Thymus (tissue), 14 donors: ENCODE measurements at places on chromosomes 1 and 21.

DNA sequence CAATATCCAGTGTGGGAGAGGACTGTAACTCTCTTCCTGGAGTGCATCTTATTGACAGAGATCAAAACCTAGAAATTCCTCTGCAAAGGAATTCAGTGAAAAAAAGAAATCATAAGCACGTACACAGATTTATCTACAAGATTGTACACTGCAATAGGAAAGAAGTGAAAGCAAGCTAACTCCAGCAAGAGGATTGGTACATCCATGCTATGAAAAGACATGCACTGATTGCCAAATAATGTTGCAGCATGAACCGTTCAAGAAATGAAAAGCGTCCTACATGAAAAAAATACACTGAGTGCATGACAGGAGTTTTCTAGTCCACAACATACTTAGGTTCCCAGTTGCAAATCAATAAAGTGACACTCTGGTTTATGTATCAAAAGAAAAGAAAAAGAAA, 1.9 kb upstream of the MGST3 start:
- H3K4me3 ChIP-seq: no peak overlapping the region
- H3K36me3 ChIP-seq: no peaks in the 10 kb centered on the region
- H3K27me3 ChIP-seq: peaks cover 41% of the 10 kb centered on the region
- H3K4me1 ChIP-seq: peaks cover 8% of the 10 kb centered on the region
- no peak overlapping the region for H3K27ac ChIP-seq

DNA sequence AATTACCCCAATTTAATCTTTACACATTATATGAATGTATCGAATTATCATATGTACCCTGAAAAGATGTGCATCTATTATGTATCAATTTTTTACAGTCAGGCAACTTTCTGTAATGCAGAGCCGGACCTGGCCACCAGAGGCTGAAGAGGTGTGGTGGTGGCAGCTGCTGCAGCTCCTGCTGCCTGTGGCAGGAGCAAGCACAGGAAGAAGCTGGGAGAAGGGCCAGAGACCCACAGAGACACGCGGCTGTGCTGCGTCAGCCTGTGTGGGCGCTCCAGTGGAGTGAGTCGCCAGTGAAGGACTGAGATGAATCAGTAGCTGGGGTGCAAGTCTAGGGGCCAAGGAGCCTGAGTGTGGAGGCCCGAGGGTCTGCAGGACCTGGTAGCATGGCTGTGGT, 74.3 kb upstream of the COG2 start:
- H3K27me3 ChIP-seq: no peaks in the 10 kb centered on the region
- H3K36me3 ChIP-seq: no peaks in the 10 kb centered on the region
- no peaks in the 10 kb centered on the region for H3K4me1 ChIP-seq
- H3K27ac ChIP-seq: peak overlapping the region; percentile 33
- no peak overlapping the region for H3K4me3 ChIP-seq

- no peaks in the 10 kb centered on the region for H3K27me3 ChIP-seq
- DNase-seq: no peak
- no peak overlapping the region for H3K4me3 ChIP-seq
- H3K4me1 ChIP-seq: no peaks in the 10 kb centered on the region
- H3K36me3 ChIP-seq: no peaks in the 10 kb centered on the region
- no peak overlapping the region for H3K27ac ChIP-seq
Measured at GRCh38 chr1:152169366-152170025, 10.5 kb upstream of the RPTN start.

DNA sequence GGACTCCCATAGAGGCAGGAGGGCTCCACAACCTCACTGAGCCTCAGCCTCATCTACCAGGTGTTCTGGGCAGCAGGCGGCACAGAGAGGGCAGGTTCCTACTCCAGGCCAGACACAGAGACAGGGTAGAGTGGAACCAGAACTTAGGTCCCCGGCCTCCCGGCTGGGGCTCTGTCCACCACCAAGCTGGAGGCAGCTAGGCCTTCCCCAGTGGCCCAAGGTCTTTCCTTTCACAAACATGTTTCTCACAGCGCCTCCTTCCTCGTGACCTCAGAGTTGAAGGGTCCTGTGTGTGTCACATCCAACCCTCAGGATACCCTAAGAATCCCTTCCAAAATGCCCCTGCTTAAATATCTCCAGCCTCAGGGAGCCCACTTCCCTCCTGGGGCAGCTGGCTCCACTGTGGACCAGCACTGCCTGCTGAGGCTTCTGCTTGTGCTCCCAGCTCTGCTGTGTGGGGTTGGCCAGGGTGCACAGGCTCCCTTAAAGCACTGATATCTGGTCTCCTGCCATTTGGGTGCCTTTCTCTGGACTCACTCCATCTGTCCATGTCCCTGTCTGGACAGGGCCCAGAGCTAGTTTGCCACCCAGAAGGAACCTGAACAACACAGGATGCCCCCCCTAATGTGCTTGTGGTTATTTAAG, 33.2 kb upstream of the MAGOH start:
- H3K4me1 ChIP-seq: no peaks in the 10 kb centered on the region
- no peaks in the 10 kb centered on the region for H3K36me3 ChIP-seq
- H3K27me3 ChIP-seq: no peaks in the 10 kb centered on the region
- no peak for DNase-seq
- H3K27ac ChIP-seq: no peak overlapping the region

DNA sequence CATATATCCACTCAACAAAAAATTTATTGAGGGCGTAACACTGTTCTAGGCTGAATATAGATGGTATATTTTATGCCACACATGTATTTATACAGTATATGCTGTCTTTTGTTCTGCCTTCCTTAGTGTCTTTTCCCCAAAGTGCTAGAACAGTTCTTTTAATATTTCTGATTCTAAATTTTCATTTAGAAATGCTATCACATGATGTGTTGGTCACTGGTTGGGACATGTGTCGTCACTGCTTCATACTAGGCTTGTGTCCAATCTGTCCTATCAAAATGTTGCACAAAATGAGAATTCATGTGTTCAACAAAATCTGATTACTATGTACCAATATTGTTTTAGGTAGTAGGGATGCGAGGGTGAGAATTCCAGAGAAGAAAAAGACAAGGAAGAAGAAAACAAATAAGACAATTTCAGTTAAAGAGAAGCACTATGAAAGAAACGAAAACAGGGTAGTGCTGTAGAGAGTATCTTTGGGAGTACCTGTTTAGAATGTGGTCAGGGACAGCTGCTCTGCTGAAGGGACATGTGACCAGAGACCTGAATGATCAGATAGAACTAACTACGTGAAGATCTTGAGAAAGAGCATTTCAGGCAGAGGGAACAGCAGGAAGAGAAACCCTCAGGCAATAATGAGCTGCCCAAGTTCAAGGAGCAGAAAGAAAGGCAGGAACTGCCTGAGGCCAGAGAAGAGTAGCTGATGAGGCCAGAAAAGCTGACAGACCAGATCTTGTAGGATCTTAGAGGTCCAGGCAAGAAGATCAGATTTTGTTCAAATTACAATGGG, 1.3 kb downstream of the KMO start:
- H3K27me3 ChIP-seq: no peaks in the 10 kb centered on the region
- no peak for DNase-seq
- H3K4me3 ChIP-seq: no peak overlapping the region
- H3K4me1 ChIP-seq: no peaks in the 10 kb centered on the region

- DNase-seq: no peak
- no peaks in the 10 kb centered on the region for H3K36me3 ChIP-seq
- no peak overlapping the region for H3K27ac ChIP-seq
- H3K4me1 ChIP-seq: no peaks in the 10 kb centered on the region
- H3K4me3 ChIP-seq: no peak overlapping the region
Measured at GRCh38 chr1:19003371-19004290, 47.2 kb upstream of the IFFO2 start.

DNA sequence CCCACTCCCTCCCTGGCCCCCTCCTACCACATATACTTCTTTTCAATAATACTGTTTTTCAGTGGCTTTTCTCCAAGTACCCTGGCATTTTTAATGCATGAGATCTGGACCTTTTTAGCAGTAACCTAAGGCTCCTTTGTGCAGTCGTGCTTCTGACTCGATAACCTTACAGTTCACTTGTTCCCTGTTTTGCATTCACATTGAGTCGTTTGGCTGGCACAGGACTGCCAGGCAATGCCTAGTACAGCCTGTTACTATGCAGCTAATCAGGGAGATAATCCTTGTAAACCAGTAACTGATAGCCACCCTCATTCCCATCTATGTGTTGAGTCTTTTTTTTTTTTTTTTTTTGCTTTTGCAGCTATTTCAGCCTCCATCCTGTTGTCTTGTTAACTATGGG, 3.7 kb downstream of the ATP1B1 start:
- DNase-seq: no peak
- no peak overlapping the region for H3K4me3 ChIP-seq
- H3K36me3 ChIP-seq: peaks cover 5% of the 10 kb centered on the region
- peaks cover 26% of the 10 kb centered on the region for H3K4me1 ChIP-seq
- peak overlapping the region; percentile 18 for H3K27ac ChIP-seq

DNA sequence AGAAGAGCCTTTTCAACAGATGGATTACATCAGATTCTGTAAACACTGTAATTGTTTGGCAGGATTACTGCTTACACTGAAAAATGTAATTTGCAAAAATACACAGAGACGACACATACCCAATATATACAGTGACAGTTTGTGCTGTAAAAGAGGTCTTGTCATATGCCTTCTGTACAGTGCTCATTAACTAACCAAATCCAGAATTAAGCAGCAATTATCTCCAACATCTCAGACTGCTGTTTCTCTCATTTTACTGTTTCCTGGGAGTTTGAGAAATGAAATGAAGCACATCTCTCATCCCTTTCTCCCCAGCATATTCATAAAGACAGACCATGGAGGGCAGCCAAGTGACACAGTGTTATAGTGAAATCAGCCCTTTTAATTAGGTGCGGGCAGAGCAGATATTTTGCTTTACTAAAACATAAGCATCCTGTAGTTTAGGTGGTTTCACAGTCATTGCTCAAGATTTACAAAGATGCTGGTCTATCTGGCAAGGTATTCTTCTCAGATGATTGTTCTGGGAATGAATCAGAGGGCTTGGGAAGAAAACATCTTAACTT, 618.4 kb upstream of the USP24 start:
- no peaks in the 10 kb centered on the region for H3K36me3 ChIP-seq
- DNase-seq: no peak
- H3K27me3 ChIP-seq: no peaks in the 10 kb centered on the region
- H3K27ac ChIP-seq: no peak overlapping the region
- H3K4me1 ChIP-seq: no peaks in the 10 kb centered on the region

- DNase-seq: no peak
- H3K36me3 ChIP-seq: no peaks in the 10 kb centered on the region
- no peak overlapping the region for H3K27ac ChIP-seq
- no peaks in the 10 kb centered on the region for H3K27me3 ChIP-seq
Measured at GRCh38 chr1:44460107-44460882, 55.2 kb downstream of the RNF220 start.

- no peak for DNase-seq
- no peaks in the 10 kb centered on the region for H3K36me3 ChIP-seq
- no peaks in the 10 kb centered on the region for H3K4me1 ChIP-seq
Measured at GRCh38 chr1:49408346-49408745, 615.4 kb downstream of the AGBL4 start.

DNA sequence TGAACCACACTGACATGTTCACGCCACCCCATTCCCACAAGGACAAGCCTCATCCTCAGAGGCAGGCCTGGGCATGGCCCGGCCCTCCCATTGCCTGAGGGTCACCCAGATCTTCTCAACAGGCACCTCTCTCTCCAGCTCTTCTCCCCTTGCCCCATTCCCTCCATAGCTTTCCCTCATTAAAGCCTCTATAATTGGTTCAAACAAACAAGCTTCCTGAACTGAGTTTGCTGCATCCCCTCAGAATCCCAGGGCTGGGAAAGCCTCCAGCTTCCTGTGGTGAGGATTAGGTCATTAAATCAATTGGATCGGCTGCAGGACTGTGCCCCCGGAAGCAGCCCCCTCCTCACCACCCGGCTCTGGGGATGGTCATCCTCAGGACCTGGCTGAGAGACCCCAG, 18.9 kb downstream of the CTNNBIP1 start:
- H3K27me3 ChIP-seq: no peaks in the 10 kb centered on the region
- peaks cover 3% of the 10 kb centered on the region for H3K36me3 ChIP-seq
- DNase-seq: no peak
- H3K4me3 ChIP-seq: no peak overlapping the region
- H3K4me1 ChIP-seq: peaks cover 41% of the 10 kb centered on the region

GRCh38 chr1:79082233-79082632, 75.7 kb upstream of the ADGRL4 start:
- DNase-seq: no peak
- H3K36me3 ChIP-seq: no peaks in the 10 kb centered on the region
- no peak overlapping the region for H3K27ac ChIP-seq
- no peak overlapping the region for H3K4me3 ChIP-seq

DNA sequence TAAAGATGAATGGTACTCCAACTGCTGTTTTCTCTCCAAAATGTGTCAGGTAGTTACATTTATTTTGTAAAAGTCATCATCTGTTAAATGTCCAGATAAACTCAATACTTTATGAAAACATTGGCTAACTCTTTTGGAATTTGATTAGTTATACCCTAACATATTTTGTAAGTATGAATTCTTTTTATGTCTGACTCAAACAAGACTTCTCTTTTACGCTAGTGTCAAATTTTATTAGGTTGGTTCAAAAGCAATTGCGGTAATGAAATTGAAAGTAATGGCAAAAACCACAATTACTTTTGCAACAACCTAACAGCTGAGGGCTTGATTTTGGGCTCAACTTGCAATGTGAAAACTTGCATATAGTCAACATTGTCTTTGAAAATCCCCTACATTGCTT, 41.0 kb upstream of the USP25 start:
- no peak overlapping the region for H3K27ac ChIP-seq
- no peak overlapping the region for H3K4me3 ChIP-seq
- no peaks in the 10 kb centered on the region for H3K4me1 ChIP-seq
- no peak for DNase-seq

GRCh38 chr1:165354739-165355138, 1.8 kb downstream of the LMX1A start:
- H3K36me3 ChIP-seq: no peaks in the 10 kb centered on the region
- H3K4me1 ChIP-seq: no peaks in the 10 kb centered on the region
- no peak overlapping the region for H3K27ac ChIP-seq
- H3K27me3 ChIP-seq: peaks cover 79% of the 10 kb centered on the region
- no peak overlapping the region for H3K4me3 ChIP-seq

DNA sequence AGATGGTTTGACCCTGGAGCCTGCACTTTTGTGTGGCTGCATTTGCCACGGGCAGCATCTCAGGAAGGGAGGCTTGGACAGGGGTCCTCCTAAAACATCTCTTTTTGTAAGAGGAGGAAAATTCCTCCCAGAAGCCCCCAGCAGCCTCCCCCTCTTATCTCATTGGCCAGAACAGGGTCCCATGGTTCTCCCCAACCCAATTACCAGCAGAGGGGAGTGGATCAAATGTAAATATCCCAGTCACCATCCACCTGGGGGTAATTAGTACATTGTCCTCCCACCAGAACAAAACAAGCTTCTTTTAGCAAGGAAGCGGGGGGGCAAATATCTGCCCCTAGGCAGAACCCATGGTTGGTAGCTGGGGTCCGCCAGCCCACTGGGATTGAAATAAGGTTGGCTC, 44.7 kb upstream of the TENT5B start:
- H3K27ac ChIP-seq: no peak overlapping the region
- no peak for DNase-seq
- peaks cover 7% of the 10 kb centered on the region for H3K27me3 ChIP-seq
- H3K4me1 ChIP-seq: no peaks in the 10 kb centered on the region
